ENCODE measurements at places on chromosomes 1 and 21.

DNA sequence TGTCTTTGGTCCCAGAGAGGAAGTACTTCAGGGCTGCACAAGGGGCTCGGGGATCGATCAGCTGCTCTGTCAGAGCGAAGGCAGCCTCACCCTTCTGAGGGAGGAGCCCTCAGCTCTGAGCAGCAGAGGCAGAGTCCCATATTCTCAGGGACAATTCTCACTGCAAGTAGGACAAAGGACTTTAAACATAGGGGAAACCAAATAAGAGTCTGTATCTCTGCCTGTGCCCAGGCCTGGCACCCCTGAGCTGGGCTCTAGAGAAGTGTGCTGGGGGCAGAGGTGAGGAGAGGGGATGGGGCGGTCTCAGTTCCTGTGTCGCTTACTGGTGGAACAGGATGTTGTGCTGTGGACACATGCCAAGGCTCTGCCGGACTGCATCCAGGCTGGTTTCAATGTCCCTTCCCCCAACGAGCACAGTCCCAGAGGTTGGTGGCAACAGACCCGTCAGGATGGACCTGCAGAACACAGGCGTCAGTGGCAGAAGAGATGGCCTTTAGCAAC is 76.6 kb downstream of the ABCA4 start:
- DNase-seq: peak; percentile 24

- no peak for DNase-seq
These were observed 358 bp downstream of the TSPAN2 start for GRCh38 chr1:115088871-115089419.

DNA sequence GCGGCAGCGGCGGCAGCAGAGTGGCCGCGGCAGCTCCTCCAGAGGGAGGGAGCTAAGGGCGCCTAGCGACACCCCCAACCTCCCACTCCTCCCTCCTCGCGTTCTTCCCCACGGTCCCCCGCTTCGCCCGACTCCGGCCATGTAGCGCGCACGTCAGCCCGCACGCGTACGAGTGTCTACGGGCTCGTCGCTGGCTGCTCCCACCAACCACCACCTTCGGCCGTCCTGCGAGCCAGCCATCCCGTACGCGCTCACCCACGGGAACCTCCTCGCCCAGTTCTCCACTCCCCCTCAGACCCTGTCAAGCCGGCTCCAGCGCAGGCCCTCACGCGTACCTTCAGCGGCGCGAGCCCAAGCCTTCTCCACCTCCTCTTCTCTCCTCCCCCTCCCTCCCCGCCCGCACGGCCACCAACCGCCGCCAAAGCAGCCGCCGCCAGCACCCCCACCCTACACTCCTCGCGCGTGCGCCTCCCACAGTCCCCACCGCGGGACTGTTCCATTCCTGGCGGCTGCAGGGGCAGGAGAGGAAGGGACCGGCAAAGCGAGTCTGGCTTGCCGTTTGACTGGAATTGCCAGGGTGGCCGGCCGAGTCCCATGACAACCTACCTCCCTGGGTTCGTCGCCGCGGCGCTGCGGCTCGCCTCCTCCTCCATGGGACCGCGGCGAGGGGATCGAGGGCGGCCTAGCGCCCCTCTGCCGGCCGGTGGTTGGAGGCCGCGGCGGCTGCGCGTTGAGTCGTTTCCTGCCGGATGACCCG is at the start of gene YY1AP1:
YY1AP1 (minus strand) TSS at position 451 of the 757 bp plus-strand sequence. CDS start 8,338 bp downstream, outside the sequence.
- DNase-seq: peak; percentile 80

DNA sequence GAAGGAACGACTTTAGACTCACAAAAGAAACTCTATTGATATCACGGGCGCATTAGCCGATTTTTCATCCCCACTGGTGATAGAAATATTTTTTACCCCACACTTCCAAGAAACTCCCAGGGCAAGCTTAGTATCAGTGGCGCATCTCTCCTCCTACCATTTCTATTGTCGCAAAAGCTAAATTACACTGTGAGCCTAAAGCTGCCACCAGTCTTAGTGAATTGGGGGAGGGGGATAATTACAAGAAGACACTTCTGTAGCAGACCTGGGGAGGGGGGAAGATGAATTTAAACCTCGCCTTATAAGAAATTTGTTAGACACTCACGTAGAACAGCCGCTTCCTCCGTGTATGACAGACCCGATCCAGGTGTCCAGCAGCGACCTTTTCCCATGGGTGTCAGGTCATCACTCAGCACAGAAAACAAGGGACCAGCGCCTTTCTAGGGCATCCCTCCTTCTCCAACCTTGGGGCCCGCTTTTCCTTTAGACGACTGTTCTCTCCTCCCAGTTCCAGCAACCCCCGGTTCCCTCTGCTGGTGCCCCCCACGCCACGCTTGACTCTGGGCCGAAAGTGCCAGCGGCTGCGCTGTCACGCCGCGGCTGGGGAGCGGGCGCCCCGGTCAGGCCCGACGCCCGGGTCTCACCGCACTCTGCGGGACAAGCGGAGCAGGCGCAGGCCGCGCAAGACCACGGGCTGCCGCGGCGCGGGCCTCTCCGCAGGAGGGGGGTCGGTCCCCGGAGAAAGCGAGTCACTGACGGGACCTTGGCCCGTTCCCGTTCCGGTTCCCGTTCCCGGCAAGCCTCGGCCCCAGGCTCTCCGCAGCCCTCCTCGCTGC is 821 bp downstream of the PHC2 start:
- DNase-seq: no peak

Data from inflammatory macrophage (primary cell).